ENCODE measurements at places on chromosomes 4 and X. TPM values are rescaled to one million over a fixed set of nuclear protein-coding genes. Genes with fewer than 3 reads are reported as not detected.

DNA sequence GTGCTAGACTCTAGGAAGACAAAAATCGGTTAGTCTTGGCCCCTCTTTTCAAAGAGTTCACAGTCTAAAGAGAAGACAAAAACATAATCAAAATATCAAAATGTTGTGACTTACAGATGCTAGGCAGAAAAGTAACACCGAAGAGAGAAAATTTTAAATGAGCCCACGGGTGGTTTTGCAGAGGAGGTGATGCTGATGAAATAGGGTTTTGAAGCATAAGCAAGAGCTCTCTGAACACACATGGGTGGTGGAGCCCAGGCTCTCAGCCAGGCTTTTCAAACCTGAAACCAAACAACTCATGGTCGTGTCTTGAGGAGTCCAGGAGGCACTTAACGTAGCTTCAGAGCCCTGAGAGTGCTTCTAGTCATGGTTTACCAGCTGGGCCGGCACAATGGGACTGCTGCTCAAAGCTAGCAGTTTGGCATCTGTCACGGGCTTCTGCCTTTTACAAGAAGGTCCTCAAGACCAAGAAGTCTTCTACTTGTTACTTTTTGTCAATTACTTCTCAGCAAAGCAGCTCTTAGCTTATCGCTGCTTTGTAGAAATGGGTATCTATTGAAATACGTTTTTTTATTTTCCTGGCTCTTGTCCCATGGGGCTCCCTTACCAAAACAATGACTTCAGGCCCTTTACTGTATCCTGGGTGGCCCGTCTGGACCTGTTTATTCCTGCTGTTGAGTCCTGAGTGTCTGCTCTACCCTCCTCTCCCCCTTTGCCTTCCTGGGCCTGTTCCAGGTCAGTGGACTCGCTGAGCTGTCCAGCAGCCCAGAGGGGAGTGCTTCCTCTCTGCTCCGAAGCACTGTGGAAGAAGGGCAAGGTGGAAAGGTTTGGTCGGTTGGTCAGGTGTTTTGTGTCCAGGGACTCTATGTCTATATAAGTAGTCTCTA is 69.5 kb downstream of the TNIP2 start:
- no peaks in the 10 kb centered on the region for H3K27me3 ChIP-seq
- DNase-seq: no peak
- H3K4me3 ChIP-seq: no peak overlapping the region
- no peak overlapping the region for H3K27ac ChIP-seq

DIPK2B gene
- total RNA-seq: 0.44 TPM

DNA sequence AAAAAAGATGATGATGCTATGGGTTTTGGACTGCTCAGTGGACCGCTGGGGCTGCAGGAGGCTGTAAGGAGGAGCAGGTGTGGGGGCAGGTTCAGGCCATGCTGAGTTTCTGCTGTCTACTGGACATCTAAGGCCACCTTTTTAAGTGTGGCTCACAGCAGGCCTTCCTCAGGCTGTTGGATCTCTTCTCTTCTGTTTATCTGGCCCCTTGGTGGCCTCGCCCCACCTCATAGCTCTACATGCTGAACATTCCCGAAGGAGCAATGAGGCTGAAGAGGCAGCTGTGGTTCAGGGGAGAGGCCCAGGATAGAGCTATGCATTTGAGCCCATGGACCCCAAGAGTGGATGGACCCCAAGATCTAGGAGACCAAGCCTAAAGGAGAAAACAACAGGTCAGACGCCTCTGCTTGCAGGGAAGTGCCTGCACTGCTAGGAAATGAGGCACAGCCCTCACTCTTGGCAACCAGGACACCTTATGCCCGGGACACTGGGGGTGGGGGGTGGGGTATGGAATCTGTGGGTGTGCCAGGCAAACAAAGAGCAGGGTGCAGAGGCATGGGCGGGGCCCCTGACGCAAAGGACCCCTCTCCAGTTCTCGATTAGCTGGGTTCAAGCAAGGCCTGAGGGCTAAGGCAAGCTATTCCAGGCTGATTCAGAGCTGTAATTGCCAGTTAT is 168.9 kb downstream of the BCOR start:
- no peaks in the 10 kb centered on the region for H3K27me3 ChIP-seq
- peaks cover 4% of the 10 kb centered on the region for H3K4me1 ChIP-seq
- no peak for DNase-seq
- H3K27ac ChIP-seq: no peak overlapping the region
- H3K36me3 ChIP-seq: no peaks in the 10 kb centered on the region

METTL14 gene
- total RNA-seq: 18.3 TPM

DNA sequence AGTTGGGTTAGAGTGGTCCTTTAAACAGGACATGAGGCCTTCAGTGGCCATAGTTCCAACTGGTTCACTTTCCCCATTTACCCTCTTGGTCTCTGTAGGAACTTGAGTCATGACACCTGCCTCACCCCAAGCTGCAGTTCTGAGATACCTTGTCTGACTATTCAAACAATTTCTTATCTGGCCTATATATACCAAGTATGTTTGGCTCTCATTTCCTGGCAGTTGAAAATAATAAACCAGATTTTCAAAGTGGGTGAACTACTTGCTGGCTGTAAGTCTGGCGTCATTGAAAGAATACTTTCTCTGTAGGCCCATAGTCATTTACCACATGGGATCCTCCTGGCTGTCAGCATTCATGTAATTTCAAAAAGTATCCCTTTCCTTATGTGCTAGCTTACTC is 228.8 kb downstream of the SHROOM3 start:
- no peaks in the 10 kb centered on the region for H3K36me3 ChIP-seq
- peaks cover 30% of the 10 kb centered on the region for H3K4me1 ChIP-seq
- peak overlapping the region; percentile 77 for H3K27ac ChIP-seq
- no peak overlapping the region for H3K4me3 ChIP-seq

DNA sequence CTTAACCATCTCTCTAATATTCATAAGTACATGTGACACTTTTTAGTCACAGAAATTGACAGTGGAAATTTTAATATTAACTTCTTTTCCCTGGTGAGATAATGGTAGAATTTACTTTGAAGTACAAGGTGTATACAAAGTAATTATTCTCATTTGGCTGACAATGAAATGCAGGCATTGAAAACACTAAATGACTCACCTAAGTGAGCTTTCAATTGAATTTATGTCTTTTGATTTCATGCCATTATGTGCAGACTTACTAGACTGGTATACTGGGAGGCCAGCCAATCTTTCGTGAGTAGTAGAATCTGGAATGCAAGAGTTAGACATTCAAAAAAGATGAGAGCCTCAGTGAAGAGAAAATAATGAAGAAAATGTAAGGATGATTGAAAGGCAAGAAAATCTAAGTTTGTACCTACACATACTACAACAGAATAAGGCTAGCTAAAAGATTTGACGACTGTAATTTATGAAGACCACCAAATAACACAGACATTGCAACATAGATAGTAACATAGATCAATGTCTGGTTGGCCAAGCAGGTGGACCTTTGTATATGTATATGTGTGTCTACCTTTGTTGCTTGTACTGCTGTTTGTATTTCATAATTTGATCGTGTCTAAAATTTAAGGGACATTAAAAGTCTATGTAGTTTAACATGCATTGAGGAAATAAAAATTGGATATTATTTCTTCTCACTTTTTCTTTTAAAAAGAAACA is 459.7 kb downstream of the IL15 start:
- H3K27ac ChIP-seq: no peak overlapping the region
- H3K4me3 ChIP-seq: no peak overlapping the region
- DNase-seq: no peak
- H3K36me3 ChIP-seq: no peaks in the 10 kb centered on the region
- no peaks in the 10 kb centered on the region for H3K27me3 ChIP-seq

- no peak overlapping the region for H3K27ac ChIP-seq
- no peaks in the 10 kb centered on the region for H3K27me3 ChIP-seq
- no peaks in the 10 kb centered on the region for H3K4me1 ChIP-seq
- no peak for DNase-seq
Measured at GRCh38 chrX:31449081-31449480, 377.2 kb upstream of the FTHL17 start.

DNA sequence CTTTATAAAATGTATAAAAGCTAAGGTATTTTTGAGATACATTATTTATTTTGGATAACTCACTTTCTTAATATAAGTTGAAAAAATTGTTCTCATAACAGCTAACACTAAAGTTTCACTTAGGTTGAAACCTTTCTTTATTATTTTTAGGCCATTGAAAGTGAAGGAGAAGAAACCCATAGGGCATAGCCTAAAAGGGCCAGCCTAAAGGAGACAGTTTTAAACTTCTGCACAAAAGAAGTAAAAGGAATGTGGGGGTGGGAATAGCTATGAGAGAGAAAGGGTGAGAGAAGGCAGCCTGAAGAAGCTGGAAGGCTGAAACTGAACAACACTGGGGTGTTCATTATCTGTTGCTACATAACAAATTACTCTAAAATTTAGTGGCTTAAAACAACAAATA is 57.6 kb upstream of the RAPGEF2 start:
- H3K4me1 ChIP-seq: no peaks in the 10 kb centered on the region
- no peak overlapping the region for H3K4me3 ChIP-seq
- H3K27ac ChIP-seq: no peak overlapping the region

- H3K27ac ChIP-seq: no peak overlapping the region
- no peaks in the 10 kb centered on the region for H3K27me3 ChIP-seq
- H3K36me3 ChIP-seq: no peaks in the 10 kb centered on the region
Measured at GRCh38 chr4:106898621-106899230, 137.4 kb downstream of the DKK2 start.

- H3K4me1 ChIP-seq: no peaks in the 10 kb centered on the region
- H3K27ac ChIP-seq: no peak overlapping the region
- H3K36me3 ChIP-seq: no peaks in the 10 kb centered on the region
- H3K4me3 ChIP-seq: no peak overlapping the region
Measured at GRCh38 chr4:183816077-183816476, 89.0 kb upstream of the STOX2 start.

DNA sequence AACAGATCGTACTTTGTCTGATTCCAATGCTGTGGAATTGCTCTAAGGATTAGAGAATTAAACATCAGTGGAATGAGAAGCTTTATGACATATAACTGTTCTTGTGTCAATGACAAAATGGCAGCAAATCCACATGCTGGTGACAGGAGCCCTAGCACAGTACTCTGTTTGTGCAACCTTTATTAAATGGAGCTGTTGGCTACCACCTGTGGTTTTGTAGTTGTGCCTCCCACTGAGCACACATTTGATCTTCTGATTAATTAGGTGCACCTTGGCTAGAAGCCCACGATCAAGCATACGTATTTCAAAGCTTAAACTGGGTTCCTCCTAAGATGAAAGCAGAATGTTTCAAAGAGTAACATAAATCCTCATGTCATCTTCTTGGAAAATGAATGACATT is 394.0 kb upstream of the IGFBP7 start:
- H3K27me3 ChIP-seq: no peaks in the 10 kb centered on the region
- no peak overlapping the region for H3K27ac ChIP-seq
- H3K4me1 ChIP-seq: peaks cover 4% of the 10 kb centered on the region
- DNase-seq: no peak
- H3K36me3 ChIP-seq: no peaks in the 10 kb centered on the region

DNA sequence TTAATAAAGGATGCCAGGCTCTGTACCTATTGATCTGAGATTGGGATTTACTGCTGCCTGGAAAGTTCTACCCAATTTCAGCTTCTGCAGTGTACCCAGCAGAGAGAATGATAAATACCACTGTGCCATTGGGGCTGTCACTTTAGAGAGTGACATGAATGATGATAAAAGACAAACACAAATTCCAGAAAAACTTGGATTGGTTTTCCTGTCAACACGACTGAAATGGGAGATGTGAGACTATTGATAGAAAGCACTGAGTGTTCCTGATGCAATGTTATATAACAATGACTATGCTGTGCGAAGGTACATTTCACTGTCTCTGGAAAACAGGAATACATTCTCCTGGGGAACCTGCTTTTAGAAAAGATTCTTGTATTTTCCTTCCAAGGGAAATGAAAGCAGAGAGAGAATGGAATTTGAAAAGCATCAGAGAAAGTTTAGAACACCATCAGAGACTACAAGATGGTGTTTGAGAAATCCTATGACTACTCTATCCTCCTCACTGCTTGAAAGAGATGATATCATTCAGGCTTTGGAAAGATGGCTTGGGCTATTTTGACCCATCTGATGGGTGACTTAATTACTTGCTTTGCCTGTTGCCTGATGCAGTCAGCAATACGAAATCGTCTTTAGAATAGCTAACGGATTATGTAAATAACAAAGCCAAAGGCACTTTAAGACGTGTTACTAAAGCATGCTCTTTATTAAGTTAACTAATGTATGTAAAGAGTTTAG is 49.7 kb downstream of the MID1IP1 start:
- H3K27ac ChIP-seq: no peak overlapping the region
- H3K4me1 ChIP-seq: no peaks in the 10 kb centered on the region
- no peaks in the 10 kb centered on the region for H3K27me3 ChIP-seq
- H3K36me3 ChIP-seq: no peaks in the 10 kb centered on the region
- H3K4me3 ChIP-seq: no peak overlapping the region

ASB12 gene
- not detected for total RNA-seq

DNA sequence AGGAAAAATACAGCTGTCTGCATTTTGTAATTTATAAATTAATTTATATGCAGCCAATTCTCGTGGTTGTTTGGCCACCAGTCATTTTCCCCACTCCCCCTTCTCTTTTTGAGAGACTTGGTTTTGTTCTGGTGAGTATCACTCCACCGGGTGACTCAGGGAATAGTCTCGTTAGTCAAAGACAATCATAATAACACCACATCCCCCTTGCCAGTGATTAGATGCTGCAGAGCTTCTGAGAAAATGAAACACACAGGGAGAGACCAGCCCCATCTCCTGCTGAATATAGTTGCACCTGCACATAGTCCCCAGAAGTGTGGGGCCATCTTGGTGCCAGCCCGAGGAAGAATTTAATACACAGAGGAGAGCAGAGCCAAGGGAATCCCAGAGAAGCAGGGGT is 8.0 kb upstream of the FNIP2 start:
- no peak for DNase-seq
- no peak overlapping the region for H3K4me3 ChIP-seq
- H3K27ac ChIP-seq: no peak overlapping the region
- H3K36me3 ChIP-seq: no peaks in the 10 kb centered on the region

Measured in hepatocyte (in vitro differentiated cells).